ENCODE measurements at places on chromosomes 7 and 10.

DNA sequence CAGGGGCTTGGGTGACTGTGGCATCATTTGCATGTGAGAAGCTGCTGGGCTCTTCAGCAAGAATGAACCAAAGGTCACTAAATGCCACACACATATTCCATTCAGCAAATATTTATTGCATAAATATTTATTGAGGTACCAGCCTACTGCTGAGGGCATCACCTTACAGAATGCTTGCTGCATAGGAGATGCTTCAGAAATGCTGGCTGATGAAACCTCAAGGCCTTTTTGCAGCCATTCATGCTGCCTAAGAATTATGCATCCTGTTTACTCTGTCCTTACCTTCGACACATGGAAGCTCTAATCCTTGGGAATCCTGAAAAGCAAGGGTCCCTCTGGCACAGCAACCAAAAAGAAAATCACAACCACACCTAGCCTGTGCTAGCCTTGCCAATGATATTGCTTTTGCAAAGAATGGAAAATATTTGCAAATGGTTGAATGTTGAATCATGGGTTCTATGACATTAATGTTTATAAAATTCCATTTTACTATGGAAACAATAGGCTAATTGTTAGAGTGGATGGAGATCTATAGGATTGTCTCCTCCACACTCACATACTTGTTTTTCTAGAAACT lies 79.6 kb downstream of the PCGF5 start:
- no peak for DNase-seq

GRCh38 chr10:30282221-30282620 lies 66.9 kb downstream of the MTPAP start:
- DNase-seq = no peak

DNA sequence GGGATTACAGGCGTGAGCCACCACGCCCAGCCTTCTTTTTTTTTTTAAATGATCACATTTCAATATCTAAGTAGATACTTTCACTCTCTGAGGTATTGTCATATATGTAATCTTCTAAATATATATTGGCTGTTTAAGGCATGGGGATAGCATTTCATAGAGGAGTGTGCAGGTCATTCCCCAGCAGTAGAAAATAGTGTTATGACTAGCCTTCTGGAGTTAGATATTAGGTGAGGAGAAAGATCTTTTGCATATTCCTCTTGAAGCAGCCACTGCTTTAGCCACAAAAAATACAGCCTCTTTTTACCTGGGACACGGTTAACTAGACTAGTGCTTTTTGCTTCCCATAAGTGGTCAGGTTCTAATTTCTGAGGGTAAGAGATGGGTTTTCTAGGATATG lies 28.9 kb downstream of the ADD3 start:
- no peak for DNase-seq

- DNase-seq = no peak
These were observed 9.8 kb upstream of the LAMB1 start for GRCh38 chr7:108012499-108013430.

DNA sequence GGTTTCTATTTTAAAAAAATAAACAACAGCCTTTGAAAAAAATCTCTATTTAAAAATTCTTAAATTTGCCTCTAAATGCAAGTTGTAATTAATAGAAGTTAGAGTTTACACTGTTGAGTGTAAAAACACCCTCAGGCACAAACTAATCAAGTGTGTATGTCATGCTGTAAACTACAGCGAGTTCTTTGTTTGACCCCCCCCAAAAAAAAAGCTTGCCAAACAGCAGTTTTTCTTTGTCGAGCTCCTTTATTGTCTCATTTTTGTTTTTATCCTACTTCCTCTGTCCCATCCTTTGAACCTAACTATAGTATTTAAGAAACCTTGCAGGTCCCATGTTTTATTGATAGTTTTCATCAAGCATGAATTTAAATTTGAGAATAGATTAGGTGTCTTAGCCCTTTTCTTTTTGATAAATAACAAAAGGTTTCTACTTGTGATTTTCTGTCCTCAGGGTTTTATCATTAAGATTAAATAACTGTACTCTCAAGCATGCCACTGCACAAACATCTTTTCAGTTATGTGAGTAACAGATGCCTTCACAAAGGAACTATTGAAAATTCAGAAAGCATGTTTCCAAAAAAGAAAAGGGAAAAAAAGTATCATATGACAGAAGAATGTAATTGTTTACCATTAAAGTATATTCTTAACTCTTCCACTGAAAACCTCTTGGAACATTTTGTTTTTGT lies 176.0 kb downstream of the ARID5B start:
- no peak for DNase-seq

GRCh38 chr10:45464958-45465567 lies 91.0 kb downstream of the ALOX5 start:
- no peak for DNase-seq
